Stimulated activated CD8-positive, alpha-beta memory T cell treated with anti-CD3 and anti-CD28 coated beads, Interleukin-15, amount 100 ng/mL, for 4 hours (primary cell): ENCODE measurements at places on chromosomes 12 and 14.

- no peak for DNase-seq
Measured at GRCh38 chr12:541676-542324, 82.1 kb downstream of the B4GALNT3 start.

DNA sequence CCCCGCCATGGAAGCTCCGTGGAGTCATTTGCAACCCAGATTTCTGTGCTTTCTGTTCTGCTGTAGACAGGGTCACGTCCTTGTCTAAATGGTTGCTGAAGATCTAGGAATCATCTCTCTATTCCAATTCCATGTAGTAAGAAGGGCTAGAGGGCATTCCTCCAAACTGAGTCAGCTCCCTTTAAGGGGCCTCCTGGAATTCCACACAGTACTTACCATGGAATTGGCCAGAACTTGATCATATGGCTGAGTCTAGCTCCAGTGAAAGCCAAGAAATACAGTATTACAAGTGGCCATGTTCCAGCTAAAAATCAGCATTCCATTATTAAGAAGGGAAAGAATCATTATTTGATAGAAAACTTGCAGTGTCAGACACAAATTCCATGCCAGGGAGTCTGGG is 171.9 kb downstream of the PRKCH start:
- DNase-seq = no peak

GRCh38 chr14:90087433-90087832 is 25.6 kb downstream of the KCNK13 start:
- DNase-seq = no peak

GRCh38 chr12:89882050-89882449 is 173.4 kb upstream of the ATP2B1 start:
- DNase-seq = no peak

DNA sequence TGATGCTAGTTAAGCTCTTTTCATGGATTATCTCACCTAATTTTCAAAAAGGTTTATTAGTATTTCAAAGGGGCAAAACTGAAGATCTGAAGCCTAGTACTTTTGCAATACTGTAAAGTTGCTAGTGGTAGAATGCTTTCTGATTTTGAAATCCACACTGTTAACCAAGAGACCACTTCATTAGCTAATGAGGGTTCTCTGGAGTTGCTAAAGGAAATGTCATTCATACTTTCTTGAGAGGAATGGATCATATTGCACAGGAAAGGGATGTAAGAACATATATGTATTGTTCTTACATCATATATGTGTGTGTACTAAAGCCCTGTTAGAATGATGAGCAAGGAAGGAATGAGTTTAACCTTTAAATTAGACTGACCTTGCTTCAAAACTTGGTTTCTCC is 39.0 kb upstream of the LDHB start:
- DNase-seq = no peak

DNA sequence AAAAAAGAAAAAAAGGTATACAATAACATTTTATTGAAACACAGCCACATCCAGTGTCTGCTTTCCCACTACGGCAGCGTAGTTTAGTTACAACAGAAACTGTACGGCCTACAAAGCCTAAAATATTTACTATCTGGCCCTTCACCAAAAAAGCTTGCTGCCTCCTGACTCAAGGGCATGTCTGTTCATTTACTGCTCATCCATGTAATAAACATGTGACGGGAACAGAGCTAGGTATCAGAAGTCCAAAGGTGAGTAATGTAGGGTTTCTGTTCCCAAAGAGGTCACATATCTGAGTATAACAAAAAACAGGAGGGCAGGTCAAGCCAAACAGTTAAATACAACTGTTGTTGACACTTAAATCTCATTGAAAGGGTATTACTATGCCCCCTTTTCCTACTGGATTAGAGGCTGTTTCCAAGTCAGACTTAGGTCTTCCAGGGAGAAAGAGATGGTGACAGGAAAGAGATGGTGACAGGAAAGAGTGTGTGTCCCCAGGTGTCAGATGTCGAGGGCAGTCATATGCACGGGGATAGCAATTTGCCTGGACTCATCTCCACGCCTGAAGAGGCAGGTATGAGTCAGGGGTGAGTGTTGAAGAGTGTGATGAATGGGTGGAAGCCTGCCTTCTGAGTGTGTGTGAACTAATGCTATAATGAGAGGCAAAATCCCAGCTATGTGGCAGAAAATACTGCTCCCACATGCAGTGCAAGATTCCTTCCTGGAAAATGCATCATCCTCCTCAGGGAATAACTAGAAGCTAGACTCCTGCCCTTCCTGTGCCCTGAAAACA is 77.7 kb downstream of the MAP3K9 start:
- DNase-seq = no peak

DNA sequence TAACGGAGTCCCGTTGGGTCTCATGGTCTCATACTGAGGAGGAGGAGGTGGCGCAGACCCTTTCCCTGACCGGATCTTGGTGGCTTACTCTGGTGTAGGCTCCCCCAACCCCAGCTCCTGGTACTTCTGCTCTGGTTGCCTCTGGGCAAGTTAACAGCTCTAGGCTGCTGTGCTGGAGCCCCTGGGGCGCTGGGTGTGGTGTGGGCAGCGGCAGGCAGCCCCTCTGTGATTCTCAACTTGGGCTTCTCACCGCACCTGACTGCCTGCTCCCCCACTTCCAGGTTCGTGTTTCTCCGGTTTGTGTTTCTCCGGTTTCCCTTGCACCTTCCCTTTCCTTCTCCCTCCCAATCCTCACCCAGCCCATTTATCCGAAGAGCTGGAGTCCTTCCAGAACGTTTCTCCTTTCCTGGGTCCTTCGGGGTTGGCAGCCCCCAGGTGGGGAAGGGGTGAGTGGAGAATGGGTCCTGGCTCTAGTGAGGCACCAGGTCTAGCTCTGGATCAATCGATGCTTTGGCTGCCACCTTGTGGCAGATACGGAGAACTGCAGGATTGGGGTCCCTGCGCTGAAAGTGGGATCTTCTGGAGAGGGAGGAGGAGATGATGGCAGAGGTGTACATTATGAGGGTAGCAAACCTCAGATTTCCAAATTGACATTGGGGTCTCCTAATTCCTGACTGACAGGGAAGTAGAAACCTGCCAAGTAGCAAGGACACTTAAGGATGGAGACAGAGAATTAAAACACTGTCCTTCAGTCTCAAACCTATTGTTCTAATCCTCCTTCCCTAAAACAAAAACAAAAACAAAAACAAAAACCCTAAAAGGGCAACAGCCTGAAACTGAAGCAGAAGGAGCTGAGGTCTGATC is 8.3 kb downstream of the CISTR start:
- peak; percentile 38 for DNase-seq

GRCh38 chr12:13198876-13199275 is 2.4 kb downstream of the EMP1 start:
- DNase-seq = no peak

- DNase-seq = no peak
Measured at GRCh38 chr12:120394483-120395367, 25.8 kb upstream of the MSI1 start.

GRCh38 chr12:24954261-24954660 is 5.4 kb upstream of the BCAT1 start:
- DNase-seq = no peak

- no peak for DNase-seq
Measured at GRCh38 chr12:6792522-6793201, 3.3 kb downstream of the CD4 start.

DNA sequence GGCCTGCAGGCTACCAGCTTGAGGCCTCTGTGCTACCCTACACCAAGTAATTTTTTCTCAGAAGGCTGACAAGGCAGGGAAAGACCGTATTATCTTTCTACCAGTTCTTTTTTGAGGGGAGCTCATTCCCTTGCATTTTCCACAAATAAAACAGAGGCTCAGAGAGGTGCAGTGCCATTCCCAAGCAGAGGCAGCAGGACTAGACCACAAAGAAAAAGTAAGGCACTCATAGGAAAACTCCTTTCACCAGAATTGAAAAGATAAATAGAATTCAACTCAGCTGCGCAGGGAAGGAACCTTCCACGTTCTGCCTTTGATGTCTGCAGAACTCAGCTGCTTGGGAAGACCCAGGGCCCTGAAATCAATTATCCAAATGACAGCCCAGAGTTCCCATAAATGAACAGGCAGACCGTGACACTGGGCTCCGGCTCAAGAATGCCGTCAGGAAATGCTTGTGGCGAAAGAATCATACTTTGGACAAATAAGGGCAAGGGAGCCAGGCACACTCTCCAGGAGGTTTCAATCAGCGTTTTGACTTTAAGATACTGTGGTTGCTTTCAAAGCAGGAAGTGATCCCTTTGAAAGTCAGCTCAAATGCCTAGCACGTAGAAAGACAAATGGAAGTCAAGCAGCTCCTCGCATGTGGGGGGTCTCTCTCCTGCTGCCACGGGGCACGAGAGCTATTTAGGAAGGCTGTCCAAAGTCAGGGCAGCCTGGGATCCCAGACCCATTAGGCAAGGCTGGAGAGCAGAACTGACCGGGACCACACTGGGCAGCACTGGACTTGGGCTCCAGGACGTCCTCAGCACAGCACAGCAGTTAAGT is 14.0 kb downstream of the KCTD10 start:
- no peak for DNase-seq

- DNase-seq = no peak
Measured at GRCh38 chr12:131415781-131416180, 295.1 kb upstream of the SFSWAP start.

DNA sequence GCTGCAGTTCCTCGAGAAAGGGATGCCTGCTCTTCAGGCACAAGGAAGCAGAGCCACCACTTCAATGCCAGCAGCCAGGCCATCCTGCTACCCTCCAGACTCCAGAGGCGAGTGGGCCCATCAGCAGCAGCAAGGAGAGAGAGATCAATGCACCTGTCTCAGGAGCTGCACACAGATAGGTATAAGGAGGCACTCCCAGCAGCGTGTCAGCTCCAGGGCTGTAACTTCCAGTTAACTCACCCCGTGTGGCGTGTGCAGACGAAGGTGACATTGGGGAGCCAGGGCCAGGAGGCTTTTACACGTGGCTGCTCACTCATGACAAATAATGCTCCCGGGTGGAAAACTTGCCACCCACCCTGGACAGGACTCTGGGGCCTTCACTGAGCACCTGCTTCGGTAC is 24.2 kb downstream of the GALNT16 start:
- DNase-seq = no peak

DNA sequence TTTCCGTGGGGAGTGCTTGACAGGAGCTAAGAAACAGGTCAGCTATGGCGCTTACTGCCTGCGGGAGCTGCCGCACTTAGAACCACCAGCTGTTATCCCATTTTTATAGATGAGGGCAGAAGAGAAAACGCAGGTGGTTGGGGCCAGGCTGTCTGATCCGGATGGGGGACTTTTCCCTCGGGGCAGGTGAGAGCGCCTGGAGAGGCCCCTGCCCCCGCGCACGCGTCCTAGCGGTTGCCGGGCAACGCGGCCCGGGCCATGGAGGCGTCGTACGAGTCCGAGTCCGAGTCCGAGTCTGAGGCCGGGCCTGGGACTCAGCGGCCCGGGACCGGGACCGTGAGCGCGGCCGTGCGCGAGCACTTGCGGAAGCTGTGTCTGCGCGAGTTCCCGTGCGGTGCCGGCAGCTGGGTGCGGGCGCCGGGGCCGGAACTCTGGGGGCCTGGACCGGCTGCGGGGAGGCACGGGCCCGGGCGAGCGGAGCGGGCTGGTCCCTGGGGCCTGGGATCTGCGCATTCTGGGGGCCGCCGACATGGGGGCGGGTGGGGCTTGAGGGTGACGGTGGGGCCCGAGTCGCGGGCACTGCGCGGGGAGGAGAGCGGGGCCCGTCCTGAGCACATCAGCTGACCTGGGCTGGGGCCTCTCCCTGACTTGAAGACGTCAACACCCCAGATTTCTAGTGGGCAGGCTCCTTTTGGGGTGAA is at the start of gene LRRC43:
Gene LRRC43 (plus strand): TSS at position 237 of the 701 bp plus-strand sequence. CDS start 22 bp downstream, at position 259.
- no peak for DNase-seq

GRCh38 chr12:115109863-115110262 is 425.9 kb upstream of the TBX3 start:
- no peak for DNase-seq

GRCh38 chr14:103520657-103521437 is 1.8 kb downstream of the CKB start:
- peak; percentile 42 for DNase-seq
